ENCODE measurements at places on chromosomes 11 and 22.

DNA sequence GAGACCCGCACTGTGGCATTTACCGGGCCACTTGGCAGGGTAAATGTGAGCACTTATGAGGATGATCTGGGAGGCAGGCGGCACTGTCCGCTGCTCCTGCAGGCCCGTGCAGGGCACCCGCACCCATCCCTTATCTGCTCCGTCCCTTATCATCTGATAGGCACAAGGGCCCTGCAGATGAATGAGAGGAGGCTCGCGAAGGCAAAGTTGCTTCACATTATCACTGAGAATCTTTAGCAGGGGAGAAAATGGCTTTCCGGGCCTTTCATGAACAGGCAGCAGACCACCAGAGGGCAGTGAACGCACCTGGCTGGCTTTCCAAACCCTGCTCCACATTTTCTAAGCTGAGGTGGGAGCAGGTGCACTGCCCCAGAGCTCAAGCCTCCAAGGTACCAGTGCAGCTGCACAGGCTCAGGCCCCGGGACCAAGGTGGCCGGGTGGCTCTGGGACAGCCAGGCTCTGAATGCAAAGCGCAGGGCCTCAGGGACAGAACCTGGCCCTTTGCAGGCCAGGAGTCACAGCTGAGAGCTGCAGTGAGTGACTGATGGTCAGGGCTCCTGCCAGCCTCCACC, 165.6 kb downstream of the SHANK2 start:
- DNase-seq, result no peak

GRCh38 chr22:23431337-23432072, 148.6 kb downstream of the IGLL1 start:
- peak; percentile 6 for DNase-seq

DNA sequence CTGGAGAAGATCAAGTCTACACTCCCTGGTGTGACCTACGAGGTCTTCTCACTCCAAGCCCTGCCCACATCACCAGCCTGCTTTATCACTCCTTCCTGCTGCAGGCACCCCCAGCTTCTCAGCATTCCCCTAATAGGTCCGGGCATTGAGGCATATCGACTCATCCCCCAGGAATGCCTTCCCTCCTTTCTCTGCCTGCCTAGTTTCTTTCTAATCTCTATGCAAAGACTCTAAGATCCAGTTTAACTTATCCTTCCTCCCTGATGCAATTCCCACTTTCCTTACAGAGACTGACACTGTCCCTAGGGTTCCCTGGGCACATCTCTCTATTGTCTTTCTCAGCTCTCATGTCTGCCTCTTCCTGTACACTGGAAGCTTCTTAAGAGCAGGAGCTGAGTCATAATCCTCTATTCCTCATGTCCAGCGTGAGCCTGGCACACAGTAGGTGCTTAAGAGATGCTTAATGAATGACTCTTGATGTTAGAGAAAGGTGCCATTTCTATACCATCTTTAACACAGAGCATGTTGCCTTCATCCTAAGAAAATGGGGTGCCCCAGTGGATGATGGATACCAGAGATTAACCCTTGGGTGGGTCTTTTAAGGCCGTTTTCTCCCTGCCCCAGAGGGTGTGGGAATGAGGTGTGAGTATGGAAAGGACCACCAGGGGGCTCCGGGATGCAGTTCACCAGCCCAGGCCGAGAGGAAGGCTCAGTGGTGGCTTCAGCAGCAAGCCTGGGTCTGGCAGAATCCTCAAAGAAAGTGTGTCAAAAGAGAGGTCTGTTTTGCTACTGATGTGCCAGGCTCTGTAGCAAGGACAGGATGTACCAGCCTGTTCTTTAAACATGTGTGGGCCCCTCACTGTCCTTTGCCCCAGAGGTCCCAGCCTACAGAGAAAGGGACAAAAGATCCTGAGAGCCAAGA, 34.7 kb downstream of the PARVA start:
- DNase-seq, result peak; percentile 90

DNA sequence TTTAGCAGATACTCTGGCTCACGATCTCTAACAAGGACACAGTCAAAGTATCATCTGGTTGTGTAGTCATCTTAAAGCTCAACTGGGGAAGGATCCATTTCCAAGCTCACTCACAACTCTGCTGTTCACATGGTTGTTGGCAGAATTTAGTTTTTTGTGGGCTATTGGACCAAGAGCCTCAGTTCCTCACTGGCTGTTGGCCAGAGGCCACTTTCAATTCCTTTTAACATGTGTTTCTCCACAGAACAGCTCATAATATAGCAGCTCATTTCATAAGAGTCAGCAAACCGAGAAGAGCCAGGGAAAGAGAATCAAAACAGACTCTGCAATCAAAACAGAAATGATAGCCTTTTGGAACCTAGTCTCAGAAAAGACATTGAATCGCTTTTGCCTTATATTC, 22.6 kb downstream of the IZUMO1R start:
- no peak for DNase-seq

DNA sequence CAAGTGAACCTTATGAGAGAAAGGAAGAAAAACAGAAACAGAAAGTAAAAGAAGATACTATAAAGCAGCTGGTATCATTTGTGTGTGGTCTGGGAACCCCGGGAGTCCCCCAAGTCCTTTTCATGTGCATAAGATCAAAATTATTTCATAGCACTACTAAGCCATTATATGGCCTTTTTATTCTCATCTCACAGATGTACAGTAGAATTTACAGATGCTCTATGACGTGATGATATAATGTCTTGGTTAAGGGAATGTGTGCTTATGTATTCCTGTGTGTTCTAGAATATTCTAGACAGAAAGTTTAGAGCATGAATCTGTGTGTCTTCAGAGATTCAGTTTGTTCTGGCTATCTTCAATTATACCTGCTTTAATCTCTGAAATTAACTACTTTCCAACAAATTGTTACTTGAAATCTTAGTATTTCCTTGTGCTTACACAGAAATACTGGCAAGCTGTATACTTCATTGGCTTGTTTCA, 8.6 kb upstream of the TPP1 start:
- no peak for DNase-seq
